ENCODE measurements at places on chromosomes 13 and 19.

GRCh38 chr13:113763254-113763653 lies 4.2 kb downstream of the TMEM255B start:
- no peak for DNase-seq

DNA sequence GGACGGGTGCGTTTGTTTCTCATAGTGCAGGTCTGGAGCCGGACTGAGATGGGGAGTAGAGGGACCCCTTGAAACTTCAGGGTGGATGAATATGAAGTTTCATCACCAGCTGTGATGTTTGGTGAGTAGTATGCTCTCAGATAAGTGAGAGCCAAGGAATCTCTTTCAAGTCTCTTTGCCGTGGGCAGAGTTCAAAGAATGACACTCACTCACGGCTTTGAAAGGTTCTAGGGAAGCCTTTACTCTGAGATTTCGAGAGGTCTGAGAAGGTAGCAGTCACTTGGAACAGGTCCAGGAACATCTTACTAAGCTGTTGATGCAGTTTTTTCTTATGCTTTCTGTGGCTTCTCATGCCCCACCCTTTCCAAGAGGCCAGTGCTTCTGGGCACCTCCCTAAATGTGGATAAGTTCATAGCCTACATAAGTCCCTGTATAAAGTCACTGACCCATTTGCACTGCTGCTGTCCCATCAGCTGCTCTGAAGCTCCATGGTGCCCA lies at the start of gene IGFL2:
Gene IGFL2 (plus strand): TSS at position 448 of the 498 bp plus-strand sequence. CDS start 41 bp downstream, at position 489.
- no peak for DNase-seq

GRCh38 chr13:109599901-109600657 lies 186.3 kb downstream of the IRS2 start:
- no peak for DNase-seq

GRCh38 chr13:102620516-102620915 lies 23.7 kb downstream of the TPP2 start:
- DNase-seq: no peak

DNA sequence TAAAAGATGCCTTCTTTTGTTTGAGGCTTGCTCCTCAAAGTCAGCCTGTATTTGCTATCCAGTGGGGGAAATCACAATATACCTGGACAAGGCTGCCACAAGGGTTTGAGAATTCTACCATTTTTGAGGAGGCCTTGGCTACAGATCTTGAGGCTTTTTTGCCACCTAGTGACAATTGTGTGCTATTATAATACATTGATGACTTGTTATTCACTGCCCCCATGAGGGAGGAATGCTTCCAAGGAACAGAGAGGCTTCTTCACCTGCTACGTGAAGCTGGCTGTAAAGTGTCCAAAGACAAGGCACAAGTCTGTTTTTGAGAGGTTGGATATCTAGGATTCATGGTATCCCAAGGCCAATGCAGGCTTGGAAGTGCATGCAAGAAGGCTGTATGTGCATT lies 72.5 kb downstream of the ZNF708 start:
- no peak for DNase-seq

DNA sequence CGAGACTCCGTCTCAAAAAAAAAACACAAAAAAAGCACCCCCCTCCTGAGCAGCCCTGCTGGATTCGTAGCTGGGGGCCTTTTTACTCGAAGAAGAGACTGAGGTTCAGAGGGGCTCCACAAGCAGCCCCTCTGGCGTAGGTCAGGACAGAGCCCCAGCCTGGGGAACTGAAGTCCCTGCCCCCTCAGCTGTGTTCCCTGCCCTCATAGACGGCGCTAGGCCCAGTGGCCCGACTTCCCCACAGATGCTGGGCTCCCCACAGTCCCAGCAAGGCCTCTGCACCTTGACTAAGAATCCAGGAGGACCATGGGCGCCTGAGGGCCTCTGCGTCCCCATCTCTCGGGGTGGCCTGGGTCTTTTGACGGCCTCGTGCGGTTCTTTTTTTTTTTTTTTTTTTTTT lies 1.1 kb upstream of the MISP start:
- no peak for DNase-seq

DNA sequence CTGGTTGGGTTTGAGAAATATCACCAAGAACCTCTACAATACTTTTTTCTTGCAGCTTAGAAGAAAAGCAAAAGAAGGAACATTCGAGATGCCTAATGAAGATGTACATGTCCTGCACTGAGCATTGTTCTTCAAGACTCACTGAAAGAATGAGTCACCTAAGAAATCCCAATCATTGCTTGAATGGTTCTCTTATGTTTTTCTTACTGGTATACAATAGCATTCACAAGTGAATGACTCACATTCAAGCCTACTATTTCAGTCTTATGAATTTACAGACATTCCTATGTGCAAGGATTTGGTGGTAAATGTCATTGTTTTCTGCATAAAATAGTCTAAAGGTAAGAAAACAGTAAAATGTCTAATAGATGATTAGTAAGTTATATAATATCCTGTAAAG lies 594.6 kb downstream of the PCDH9 start:
- no peak for DNase-seq

GRCh38 chr13:98688373-98688772 lies 64.1 kb downstream of the SLC15A1 start:
- no peak for DNase-seq

DNA sequence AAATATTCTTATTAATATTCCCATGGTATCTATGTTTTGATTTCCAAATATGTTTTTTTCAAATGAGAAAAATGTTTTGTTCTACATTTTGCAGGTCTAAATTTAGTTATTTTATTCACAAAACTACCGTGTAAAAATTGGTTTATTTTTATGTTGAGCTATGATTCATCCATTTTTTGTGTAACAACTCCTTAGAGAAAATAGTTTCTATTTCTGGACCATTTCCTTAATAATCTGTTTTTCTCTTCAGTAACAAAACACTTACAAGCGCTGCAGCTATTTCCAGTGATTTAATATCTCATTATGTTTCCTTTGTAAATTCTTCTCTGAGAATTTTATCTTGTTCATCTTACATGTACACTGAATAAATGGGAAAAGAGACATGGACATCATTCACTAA lies 550.7 kb upstream of the SLITRK5 start:
- DNase-seq: no peak

DNA sequence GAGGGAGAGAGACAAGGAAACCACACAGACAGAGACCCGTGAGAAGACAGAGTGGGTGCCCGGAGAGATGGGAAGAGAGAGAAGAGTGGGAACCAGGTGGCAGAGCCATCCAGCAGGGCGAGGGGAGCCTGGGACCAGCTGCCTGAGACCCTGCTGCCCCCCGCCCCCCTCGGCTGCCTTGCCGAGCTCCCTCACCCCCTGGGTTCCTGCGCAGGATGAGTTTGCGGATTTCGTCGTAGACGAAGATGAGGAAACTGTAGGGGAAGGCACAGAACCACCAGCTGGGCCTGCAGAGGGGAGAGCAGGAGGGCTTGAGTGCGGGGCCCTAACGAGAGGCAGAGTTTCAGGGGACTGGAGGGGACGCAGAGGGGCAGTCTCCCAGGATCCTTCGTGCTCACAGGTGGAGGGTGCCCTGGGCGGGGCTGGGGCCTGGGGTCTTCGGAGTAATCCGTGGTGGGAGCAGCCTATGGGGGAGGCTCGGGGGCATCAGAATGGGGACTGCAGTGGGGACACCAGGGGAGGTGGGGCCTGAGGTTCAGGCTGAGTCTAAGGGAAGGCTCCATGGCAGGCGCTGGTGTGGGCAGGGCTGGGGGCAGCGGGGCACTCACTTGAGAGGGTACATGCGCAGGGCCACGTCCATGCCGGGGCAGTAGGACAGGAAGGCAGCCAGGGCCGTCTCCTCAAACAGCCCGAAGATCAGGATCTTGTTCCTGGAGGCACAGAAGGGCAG lies 8.1 kb upstream of the RABAC1 start:
- no peak for DNase-seq

- DNase-seq: no peak
Observed at GRCh38 chr13:20109037-20109436, 51.8 kb downstream of the GJA3 start.

GRCh38 chr19:579842-580155 lies 7.4 kb downstream of the BSG start:
- no peak for DNase-seq

GRCh38 chr13:51638216-51638871 lies 54.1 kb downstream of the WDFY2 start:
- no peak for DNase-seq
